Type B pancreatic cell (in vitro differentiated cells): ENCODE measurements at places on chromosomes 12 and 14. TPM values are rescaled to one million over a fixed set of nuclear protein-coding genes. Genes with fewer than 3 reads are reported as not detected.

Gene FITM1
- total RNA-seq: 0.26 and 0.53 TPM in 2 replicates

GRCh38 chr12:102669056-102669455 lies 188.7 kb upstream of the IGF1 start:
- DNase-seq: no peak

Gene PARPBP
- total RNA-seq: 6.2 and 19.0 TPM in 2 replicates

DNA sequence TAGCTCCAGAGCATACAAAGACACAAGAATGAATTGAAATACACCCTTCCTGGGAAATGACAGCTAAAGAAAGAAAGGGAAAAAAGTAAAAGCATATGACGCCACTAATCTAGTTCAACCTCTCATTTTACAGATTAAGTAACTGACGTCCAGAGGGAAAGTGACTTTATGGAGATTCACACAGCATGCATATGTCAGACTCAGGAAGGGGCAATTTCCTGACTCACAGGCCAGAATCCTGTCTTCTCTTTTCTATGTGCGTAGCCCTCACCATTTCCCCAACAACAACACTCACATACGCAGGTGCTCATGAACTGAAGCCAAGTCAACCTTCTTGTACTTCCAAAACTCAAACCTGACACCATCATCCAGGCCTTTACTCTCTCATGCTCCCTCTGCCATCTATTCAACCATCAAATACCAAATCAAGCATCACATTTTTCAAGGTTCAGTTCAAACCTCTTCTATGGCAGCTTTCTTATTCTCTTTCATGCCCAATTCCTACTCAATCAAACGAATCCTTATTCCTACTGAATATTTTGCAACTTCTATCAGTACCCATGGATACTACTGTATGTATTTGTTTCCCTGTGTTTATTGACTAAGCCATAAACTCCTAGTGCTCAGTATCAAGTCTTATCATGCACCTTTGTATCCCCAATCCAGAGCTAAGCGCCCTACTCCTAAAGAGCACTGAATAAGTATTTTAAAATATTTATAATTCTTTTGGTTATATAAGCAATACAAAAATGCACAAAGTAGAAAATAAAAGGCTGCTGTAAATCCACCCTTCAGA lies 52.8 kb downstream of the STXBP6 start:
- DNase-seq: no peak

- no peak for DNase-seq
Observed at GRCh38 chr12:104713444-104713843, 244.6 kb downstream of the SLC41A2 start.

DNA sequence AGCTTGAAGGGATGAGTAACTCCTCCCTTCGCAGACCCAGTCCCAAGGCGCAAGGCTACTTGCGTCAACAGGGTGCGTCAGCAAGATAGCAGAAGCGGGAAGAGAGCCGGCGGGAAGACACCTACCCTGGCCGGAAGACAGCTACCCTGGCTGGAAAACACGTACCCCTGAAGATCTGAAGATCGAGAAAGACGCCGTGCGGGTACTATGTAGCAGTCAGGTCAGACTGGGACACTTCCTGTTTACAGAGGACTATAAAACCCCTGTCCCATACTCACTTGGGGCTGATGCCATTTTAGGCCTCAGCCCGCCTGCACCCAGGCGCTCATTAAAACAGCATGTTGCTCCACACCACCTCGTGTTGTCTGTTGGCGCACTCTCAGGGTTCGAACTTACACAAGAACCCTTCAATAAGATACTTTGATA lies 80.9 kb downstream of the ABCD2 start:
- no peak for DNase-seq
